ENCODE measurements at places on chromosomes 11 and 22.

GRCh38 chr22:29369460-29369859 lies 18.9 kb downstream of the AP1B1 start:
- no peak for DNase-seq

DNA sequence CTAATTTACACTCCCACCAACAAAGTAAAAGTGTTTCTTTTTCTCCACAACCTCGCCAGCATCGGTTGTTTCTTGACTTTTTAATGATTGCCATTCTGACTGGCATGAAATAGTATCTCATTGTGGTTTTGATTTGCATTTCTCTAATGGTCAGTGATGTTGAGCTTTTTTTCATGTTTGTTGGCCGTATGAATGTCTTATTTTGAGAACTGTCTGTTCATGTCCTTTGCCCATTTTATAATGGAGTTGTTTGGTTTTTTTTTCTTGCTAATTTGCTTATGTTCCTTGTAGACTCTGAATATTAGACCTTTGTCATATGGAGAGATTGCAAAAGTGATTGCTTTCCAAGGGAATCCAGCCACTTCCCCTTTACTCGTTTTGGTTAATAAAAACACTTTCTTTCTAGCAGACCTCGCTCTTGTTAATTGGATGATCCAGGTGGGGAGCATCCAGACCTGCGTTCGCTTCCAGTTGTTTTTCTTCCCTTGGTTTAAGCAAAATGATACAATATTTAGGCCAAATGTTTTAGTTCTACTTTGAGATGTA lies 17.1 kb upstream of the APOL4 start:
- no peak for DNase-seq

GRCh38 chr11:123640677-123641494 lies 13.5 kb downstream of the SCN3B start:
- DNase-seq = peak; percentile 11

DNA sequence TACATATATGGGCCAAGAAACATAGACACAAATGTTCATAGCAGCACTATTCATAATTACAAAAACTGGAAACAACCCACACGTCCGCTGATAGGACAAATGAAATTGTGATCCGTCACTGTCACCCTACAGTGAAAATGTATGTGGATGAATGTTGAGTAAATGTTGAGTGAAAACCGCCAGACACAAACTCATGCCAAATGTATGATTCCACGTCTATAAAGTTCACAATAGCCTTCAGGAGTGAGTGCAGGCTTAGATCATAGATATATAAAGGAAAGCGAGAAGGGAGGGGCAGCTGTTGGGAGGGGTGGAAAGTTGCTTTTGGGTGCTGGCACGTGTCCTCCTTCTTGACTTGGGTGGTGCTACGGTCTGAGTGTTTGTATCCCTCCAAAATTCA lies 33.6 kb downstream of the DBX1 start:
- no peak for DNase-seq

DNA sequence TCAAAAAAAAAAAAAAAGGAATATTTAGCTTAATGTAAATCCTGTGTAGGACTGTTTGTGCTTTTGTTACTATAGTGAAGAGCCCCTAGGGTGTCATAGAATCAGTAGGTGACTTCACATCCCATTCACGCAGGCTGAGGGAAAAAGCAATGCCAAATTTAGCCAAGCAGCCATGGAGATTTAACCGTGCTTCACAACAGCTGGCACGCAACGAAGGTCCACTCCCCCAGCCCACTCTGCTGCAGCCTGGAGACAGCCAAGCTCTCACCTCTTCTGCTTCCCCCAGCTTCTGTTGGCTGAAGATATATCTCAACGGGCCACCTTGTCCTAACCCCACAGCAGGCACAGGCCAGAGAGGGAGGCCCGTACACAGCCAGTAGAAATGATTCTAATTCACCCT lies 78.8 kb upstream of the BID start:
- no peak for DNase-seq

DNA sequence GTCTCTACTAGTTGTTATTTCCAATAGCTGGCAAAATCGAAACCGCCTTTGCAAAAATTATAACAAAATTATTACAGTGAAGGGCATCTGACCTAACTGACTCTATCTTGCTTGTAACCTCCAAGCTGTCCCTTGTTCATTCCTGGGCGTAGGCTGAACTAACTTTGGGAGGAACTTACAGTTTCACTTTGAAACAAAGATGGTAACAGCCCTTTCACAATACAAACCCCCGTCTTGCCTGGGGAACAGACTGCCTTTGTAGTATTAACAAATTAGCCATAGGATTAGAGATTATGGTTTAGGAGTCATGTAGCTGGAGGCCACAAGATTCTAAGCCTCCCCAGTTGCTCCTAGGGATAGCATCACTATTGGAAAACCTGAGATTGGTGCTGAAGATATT lies 131.6 kb upstream of the HSD17B12 start:
- no peak for DNase-seq

- DNase-seq = no peak
Measured at GRCh38 chr22:16834971-16835370, 9.8 kb upstream of the XKR3 start.

- DNase-seq = no peak
Measured at GRCh38 chr11:44916801-44917385, 33.8 kb downstream of the TP53I11 start.

DNA sequence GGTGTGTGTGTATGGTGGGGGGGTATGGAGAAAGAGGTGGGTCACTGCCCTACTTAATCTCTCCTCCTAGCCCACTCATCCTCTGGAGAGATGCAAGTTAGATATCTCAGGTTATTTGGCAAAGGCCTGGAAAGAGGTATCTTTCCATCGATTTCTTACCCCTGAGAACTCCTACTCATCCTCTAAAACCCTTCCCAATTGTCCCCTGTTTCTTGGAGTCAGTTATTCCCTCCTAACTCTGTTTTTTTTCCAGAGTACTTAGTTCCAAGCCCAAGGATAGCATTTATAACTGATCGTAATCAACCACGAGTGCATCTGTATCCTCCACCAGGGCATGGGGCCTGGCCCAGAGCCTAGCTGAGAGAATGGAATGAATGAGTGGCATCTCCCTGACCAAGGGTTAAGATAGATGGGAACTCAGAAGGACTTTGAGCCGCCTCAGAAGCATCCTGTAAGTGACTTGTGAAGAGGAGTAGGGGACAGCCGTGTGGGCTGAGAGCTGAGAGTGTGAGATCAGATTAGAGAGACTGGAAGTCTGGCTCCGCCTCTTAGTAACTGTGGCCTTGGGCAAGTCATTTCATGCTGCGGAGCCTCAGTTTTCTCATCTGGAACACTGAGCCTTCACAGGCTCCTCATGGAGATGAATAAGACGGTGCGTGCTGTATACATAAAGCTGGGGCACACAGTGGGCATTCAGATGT lies 16.2 kb downstream of the CD6 start:
- no peak for DNase-seq

Measured in NK-92 treated with Interleukin-12 subunit alpha and Interleukin-12 subunit beta, amount 100 ng/mL, for 24 hours (cell line).